ENCODE measurements at places on chromosomes 11 and 22.

GRCh38 chr22:25051073-25051472, 98.6 kb downstream of the KIAA1671 start:
- DNase-seq, result peak; percentile 23

GRCh38 chr22:29225422-29226090, 19.9 kb downstream of the EMID1 start:
- DNase-seq, result no peak

DNA sequence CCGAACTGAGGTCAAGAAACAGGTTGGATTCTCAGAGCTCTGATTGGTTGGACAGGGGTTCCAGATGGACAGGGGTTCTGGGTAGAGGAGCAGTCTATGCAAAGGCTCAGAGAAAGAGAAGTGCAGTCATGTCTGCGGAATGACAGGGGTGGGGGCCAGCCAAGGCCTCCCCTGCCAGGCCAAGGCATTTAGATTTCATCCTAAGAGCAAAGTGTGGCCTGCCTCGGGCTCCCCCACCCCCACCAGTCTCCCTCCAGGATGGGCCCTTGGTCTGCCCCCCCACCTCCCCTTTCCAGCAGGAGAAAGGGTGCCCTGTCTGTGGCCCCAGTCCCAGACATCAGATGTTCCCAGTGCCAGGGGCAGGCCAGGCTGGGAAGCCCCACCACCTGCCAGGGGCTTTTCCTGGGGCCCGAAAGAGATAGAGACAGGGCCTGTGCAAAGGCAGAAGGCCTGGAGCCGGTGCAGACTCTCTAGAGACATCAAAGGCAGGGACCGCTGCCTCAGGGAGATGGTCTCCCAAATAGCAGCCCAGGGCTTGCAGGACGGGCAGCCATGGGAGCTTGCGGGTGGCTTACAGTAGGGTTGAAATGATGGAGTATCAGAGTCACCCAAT, 9.4 kb downstream of the SUSD2 start:
- no peak for DNase-seq

GRCh38 chr22:46250783-46251125, 661 bp upstream of the CDPF1 start:
- DNase-seq, result no peak

- no peak for DNase-seq
Observed at GRCh38 chr22:19890502-19891316, 36.0 kb upstream of the GNB1L start.

DNA sequence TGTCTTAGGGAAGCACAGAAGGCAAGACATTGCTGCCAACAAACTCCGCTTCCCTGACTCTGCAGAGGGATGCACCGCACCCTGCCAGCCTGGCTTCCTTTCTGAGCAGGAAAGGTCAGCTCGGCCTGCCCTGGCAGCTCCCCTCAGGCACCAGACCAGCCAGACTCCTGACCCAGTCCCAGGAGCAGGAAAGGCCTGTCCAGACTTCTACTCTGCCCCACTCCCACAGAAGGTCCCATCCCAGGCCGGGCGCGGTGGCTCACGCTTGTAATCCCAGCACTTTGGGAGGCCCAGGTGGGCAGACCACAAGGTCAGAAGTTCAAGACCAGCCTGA, 17.7 kb downstream of the ARRB1 start:
- no peak for DNase-seq

- no peak for DNase-seq
Observed at GRCh38 chr11:14070896-14071295, 108.4 kb downstream of the SPON1 start.

- no peak for DNase-seq
Observed at GRCh38 chr11:100942016-100942415, 187.6 kb downstream of the PGR start.

- peak; percentile 26 for DNase-seq
Observed at GRCh38 chr22:43826142-43827002, 14.3 kb upstream of the EFCAB6 start.

DNA sequence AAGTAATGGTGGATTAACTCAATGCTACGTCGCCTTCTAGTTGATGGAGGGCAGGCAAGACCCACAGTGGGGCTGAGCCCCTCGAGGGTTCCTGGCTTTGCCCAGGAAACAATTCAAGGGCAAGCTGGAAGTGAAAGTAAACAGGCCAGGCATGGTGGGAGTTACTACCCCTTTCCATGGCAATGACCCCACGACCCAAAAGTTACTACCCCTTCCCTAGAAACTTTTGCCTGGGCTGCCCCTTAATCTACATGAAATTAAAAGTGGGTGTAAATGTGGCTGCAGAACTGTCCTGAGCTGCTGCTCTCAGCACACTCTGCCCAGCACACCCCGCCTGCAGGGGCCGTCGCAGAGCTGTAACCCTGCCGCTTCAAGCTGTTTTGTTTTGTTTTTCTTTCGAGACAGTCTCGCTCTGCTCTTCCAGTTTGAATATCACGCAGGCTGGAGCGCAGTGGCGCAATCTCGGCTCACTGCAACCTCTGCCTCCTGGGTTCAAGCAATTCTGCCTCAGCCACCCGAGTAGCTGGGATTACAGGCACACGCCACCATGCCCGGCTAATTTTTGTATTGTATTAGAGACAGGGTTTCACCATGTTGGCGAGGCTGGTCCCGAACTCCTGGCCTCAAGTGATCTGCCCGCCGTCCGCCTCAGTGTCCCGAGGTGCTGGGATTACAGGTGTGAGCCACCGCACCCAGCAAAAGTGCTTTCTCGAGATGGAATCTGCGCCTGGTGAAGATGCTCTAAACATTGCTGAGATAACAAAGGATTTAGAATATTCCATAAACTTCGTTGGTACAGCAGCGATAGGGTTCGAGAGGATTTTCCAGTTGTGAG, 5.9 kb upstream of the RNH1 start:
- DNase-seq, result no peak

DNA sequence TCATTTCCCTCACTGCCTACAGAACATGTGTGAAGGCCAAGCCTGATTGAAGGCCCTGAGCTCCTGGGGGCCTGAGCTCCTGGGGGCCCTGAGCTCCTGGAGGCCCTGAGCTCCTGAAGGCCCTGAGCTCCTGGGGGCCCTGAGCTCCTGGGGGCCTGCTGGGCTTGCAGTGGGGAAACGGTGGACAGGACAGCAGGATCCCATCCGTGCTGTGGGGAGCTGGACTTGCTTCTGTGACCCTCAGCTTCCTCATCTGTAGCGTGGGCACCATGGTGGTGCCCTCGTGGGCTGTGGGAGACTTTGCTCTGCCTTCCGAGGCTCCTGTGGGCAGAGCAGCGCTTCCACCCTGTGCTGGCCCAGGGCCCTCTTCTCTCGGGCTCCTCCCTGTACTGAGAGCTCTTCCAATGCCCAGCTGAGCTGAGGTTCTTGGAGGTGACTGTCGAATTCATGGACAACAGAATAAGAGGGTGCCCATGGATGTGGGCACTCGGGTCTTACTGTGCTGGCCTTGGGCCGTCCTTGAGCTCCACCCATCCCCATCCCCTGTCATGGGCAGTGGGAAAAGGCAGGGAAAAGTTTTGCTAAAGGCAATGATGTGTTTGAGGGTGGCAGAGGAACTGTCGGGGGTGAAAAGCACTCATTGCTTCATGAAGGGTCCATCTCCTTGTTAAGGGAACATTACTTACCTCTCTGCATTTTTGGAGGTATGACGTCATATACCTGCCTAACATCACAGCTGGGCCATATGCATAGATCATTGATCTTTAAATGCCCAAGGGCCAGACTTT, 786.7 kb downstream of the TBC1D22A start:
- no peak for DNase-seq

DNA sequence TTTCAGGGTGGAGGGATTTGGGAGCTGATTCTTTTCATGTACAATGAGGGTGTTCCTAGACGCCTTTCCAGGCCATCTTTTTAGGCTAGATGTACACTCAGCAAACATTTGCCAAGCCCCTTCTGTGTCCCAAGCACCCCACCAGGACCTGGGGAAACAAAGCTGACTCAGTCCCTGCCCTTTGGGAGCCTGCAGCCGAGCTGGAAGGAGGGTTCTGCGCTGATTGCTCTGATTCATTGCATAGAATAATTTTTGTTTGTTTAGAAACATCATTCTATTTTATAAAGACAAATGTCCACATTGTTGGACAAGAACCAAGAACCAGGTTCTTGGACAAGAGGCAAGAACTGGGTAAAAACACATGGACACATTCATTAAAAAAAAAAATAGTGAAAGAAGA, 16.7 kb downstream of the TP53AIP1 start:
- no peak for DNase-seq

GRCh38 chr11:4181782-4182721, 87.5 kb downstream of the RRM1 start:
- DNase-seq, result peak; percentile 74

DNA sequence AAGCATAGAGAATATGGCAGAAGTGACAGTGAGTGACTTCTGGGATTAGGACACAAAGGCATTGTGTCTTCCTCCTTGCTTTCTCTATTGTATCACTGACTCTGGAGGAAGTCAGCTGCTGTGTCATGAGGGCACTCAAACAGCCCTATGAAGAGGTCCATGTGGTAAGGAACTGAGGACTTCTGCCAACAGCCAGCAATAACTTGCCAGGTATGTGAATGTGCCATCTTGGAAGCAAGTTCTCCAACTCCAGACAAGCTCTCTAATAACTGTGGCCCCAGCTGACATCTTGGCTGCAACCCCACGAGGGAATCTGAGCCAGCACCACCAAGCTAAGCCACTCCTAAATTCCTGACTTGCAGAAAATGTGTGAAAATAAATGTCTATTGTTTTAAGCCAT, 83.6 kb upstream of the ZBED5 start:
- DNase-seq, result no peak

- DNase-seq, result peak; percentile 61
Observed at GRCh38 chr22:20571531-20572007, 64.2 kb downstream of the MED15 start.

DNA sequence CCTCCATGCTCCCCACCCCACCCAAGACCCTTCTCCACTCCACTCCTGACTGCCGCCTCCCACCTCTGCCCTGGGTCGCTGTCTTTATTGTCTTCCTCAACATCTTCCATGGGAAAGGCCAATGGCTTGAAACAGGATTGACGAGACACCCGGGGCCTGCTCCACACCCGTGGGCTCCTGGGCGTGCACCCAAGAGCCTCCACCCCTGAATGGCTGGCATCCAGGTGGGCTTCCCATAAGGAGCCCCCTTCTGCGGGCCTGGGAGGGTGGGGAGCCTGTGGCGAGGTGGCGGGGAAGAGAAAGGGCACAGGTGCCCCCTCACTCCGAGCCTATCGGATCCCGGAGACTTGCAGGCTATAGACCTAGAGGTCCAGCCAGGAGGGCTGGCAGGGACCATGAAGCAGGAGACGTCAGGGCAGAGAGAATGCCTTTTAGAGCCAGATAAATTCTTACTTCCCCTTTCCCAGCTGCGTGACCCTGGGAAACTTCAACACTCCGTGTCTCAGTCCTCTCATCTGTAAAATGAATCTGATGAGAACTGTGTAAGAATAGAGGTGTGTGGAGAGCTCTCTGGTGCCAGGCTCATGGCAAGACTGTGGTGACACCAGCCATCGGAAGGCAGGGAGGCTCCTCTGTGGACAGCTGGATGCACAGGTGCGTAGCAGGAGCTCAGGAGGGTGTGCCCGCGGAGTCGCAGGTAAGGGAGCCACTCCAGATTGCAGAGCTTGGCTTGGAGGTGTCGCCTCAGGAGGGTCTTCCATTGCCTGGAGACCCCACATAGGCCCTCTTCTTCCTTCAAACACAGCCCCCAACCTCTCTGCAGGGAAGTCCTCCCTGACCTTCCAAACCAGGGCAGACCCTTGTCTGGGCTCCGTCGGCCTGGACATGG, 53.9 kb downstream of the SMIM38 start:
- peak; percentile 43 for DNase-seq

- no peak for DNase-seq
Observed at GRCh38 chr11:117334896-117335295, 7.2 kb downstream of the CEP164 start.

GRCh38 chr11:468493-468892, 18.4 kb downstream of the PTDSS2 start:
- DNase-seq, result no peak

GRCh38 chr11:1307163-1307870, 2.1 kb downstream of the TOLLIP start:
- peak; percentile 68 for DNase-seq

DNA sequence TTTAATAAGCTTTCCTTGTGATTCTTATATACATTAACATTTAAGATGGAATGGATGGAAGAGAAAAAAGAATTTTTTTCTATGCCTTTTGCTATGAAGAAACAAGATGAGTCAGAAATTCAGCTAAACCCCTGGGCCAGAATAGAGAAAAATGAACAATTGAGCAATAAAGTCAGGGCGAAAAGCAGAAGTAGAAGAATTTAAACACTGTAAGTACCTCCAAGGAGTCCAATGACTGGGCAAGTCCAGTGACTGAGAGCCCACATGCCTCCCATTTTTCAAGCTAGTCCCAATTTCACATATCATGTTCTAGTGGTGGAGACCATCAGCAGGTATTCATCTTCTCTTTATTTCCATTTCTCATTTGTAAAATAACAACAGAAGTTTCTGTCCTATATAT, 18.6 kb upstream of the APLP2 start:
- DNase-seq, result peak; percentile 94

DNA sequence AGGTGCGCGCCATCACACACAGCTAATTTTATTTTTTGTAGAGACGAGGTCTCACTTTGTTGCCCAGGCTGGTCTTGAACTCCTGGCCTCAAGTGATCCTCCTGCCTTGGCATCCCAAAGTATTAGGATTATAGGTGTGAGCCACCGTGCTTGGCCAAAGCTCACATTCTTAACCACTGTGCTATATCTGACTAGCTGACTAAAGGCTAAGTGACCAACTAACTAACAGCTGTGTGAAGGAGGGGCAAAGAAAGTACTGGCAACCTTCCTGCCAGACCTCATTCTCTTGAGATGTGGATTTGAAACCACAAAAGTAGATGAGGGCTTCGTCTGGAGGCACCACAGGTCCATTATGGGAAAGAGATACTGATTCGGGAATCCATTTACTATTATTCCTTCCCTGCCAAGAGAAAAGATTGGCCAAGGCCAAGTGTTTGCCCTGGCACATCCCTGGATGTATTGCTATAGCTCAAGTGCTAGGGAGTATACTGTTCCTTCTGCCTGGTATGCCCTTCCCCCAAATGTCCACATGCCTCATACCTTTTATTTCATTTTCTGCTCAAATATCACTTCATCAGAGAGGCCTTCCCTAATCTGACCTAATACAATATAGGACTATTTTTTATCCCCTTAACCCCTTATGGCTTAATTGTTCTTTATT, 52.7 kb upstream of the RRM1 start:
- no peak for DNase-seq

DNA sequence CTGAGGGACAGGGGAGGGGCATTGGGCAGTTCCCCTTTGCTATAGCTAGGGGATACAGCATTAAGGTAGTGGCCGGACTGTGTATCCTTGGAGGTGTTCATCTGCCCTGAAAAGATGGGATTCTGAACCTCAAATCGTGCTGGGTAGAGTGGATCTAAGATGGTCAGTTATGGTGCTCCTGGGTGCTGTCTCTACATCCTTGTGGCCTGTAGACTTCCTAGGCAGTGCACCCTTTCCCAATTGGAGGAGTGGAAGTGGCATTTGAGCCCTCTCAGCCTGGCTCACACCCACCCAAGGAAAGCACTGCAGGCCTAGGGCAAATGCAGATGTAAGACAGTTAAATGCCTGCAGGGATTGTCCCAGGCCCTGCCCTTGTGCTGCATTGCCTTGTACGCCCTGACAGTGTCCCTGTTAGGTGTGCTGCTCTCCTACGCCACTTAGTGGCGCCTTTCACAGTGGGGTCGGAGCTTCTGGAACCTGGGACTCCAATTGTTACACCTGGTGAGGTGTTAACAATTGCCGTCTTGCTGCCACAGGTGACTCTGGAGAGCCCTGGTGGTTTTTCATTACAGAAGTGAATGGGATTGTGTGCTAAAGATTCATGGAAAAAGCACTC, 35.0 kb downstream of the PPFIBP2 start:
- peak; percentile 35 for DNase-seq

All from NB4 (cell line).